ENCODE measurements at places on chromosomes 4 and X.

- no peak for DNase-seq
These were observed 21.9 kb upstream of the SPON2 start for GRCh38 chr4:1194010-1194900.

DNA sequence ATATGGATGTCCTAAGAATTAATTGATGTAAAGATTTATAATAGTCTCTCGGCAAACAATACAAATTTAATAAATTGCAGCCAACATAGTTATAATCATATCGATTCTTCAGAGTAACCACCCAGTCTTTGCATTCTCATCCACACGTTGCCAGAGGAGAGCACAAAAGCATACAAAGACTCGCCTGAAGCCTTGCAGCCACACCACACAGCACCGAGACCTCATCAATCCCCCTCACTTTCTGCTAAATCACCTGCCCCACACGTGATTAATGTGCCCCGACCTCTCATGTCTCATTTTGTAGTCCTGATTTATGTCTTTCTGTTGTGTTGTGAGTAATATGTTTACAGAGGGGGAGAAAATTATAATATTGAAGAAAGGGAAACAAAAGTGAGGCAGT lies 510.4 kb downstream of the TRIML1 start:
- no peak for DNase-seq

GRCh38 chrX:70479922-70480659 lies 35.5 kb downstream of the DLG3 start:
- no peak for DNase-seq

DNA sequence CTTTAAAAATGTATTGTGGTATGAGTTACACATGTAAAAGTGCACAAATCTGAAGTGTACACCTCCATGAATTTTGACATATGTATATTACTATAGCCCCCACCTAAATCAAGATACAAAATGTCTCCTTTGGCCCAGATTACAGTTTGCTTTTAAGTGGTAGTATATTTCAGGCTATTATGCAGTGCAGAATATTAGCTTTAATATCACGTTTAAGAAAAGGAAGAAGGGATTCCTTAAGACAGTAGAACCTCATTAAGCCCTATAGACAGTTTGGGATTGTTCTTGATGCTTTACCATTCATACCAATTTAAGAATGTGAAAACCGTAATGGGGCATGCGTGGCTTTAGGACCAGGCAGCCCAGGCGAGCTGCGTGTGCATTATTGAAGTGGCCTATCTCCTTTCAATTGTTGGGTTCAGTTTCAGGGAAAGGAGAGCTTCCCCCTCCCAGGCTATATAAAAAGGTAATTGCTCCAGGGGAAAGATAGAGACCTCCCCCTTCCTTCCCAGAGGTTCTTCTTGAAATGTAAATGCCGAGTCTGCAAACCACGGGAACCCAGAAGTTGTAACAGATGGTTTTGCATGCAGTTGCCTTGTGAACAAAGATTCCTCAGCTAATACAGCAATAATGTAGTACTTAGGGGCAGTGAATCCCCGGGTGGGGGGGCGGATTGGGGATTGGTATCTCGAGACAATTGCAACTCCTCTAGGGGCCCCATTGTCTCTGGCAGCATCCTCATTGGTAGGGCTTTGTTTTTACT lies 106.1 kb downstream of the UCHL1 start:
- no peak for DNase-seq

DNA sequence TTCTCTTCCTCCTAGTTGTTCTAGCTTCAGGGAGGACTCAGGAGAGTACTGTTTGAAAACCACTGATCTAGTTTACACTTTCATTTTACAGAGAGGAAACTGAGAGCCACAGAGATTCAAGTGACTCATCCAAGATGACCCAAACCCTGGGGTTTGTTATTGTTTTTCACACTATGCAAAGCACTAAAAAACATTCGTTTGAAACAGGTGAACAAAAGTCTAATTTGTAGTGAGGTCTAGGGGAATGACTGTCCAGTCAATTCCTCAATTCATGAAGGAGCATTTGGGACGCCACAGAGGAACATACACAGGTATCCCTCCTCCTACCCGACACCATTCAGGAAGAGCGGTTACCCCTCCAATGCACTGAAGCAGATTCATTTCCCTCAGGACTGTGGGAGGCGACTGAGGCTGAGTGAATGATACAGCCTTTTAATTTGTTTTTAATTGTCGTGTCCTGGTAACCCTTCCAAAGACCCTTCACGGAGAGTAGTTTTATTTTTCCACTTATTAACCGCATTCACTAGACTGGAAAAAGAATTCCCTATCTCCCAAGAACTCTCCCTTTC lies 30.3 kb downstream of the TLR10 start:
- DNase-seq = no peak

DNA sequence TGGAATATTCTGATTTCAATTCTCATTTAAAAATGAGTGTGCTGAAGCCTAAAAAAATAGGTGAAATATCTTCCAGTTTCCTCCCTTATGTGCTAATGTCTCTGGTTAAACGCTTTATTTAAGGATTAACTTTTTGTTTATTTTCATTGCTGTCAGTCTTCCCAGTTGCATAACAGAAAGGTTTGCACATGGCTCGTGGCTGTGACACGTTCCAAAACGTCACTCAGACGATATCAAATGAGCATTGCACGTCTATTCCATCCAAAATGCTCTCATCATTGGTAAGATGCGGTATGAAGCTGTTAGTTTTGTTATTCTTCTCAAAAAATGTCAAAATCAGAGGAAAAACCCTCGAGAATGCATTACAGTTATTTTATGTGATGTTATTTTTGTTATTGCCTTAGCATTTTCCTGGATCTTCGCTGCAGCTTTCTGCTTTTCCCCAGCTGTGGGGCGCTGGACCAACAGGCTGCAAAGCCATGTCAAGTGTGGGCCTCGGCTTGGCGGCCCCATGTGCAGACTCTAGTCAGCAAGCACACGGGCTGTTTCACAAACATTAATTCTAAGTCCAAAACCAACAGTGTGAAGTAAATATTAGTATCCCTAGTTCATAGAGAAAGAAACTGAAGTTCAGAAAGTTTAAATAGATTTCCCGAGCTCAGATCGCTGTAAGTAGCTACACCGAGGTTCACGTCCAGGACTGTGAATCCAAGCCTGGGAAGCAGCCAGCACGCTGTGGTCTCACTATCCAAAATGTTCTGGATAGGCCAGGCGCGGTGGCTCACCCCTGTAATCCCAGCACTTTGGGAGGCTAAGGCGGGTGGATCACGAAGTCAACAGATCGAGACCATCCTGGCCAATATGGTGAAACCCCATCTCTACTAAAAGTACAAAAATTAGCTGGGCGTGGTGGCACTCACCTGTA lies 793.4 kb upstream of the FRG1 start:
- no peak for DNase-seq

GRCh38 chrX:11609109-11609508 lies 56.6 kb downstream of the ARHGAP6 start:
- DNase-seq = no peak

- DNase-seq = no peak
These were observed 17.1 kb upstream of the ARSF start for GRCh38 chrX:3024176-3024575.

GRCh38 chrX:638482-639131 lies 8.0 kb downstream of the SHOX start:
- no peak for DNase-seq

GRCh38 chrX:140504371-140505324 lies at the start of gene SOX3:
Gene SOX3 (minus strand): TSS chrX:140505069. CDS start chrX:140505060, 9 bp downstream.
- DNase-seq = no peak

GRCh38 chrX:17459661-17460060 lies 84.7 kb downstream of the NHS start:
- DNase-seq = no peak

GRCh38 chr4:138104284-138104680 lies 137.9 kb downstream of the SLC7A11 start:
- DNase-seq = no peak

DNA sequence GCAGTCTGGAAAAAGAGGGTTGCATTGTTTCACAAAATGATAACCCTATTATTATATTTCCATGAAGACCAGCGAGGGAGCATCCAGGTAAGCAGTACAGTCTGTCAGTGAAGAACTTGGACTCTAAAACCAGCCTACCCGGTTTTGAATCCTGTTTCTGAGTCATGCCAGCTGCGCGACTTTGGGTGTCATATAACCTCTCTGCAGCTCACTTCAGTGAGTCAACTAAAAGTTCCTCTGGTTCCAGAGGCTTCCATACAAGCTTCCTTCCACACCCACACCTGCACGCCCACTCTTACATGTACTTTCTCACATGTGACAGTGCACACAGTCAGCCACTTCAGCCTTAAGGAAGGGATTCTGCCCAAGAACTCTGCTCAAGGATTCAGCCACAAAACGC lies 49.8 kb upstream of the PRPS2 start:
- DNase-seq = no peak

- no peak for DNase-seq
These were observed 182.2 kb upstream of the KIT start for GRCh38 chr4:54475546-54475945.

DNA sequence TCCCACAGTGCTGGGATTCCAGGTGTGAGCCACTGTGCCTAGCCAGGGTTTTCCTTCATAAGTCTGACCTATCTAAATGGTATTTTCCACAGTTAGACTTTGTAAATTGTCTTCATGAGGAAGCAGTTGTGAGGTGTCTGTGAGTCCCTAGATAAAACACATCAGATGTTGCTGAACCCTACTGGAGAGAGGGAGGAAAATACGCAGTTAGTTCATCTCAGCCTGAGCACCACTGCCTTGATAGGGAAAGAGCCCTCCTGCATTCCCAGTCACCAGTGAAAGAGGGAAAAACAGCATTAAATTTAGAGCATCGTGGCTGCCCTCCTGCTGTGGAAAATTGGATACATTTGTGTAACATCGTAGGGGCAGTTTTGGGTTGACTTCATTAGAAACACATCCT lies 31.7 kb upstream of the CLDN34 start:
- no peak for DNase-seq

DNA sequence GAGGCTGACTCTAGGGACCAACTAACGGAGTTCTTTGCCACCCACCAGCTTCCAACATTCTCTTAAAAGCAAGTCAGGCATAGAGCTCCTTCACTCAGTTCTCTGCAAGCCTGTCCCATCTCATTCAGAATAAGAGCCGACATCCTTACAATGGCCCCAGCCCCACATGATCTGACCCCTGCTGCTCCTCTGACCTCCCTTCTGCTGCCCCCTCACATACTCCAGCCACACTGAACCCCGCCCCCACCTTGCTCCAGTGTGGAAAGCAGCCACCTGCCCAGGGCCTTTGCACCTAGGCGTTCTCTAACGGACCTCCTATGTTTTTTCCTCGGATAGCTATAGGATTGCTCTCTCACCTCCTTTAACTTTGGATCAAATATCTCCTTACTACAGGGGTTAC lies 143.2 kb upstream of the ETNPPL start:
- no peak for DNase-seq

- DNase-seq = no peak
These were observed 28.0 kb upstream of the AMOT start for GRCh38 chrX:112868586-112868985.

- no peak for DNase-seq
These were observed 107.8 kb upstream of the GPC4 start for GRCh38 chrX:133523081-133523487.

DNA sequence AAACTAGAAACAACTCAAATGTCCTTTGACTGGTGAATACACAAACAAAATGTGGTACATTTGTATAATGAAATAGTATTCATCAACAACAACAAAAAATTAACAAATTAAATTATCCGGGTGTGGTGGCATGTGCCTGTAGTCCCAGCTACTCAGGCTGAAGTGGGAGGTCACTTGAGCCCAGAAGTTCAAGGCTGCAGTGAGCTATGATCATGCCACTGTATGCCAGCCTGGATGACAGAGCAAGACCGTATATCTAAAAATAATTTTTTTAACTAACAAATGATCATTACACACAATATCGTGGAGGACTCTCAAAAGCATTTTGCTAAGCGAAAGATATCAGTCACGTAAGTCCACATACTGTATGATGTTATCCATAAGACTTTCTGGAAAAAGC lies 71.6 kb upstream of the SORBS2 start:
- DNase-seq = no peak

DNA sequence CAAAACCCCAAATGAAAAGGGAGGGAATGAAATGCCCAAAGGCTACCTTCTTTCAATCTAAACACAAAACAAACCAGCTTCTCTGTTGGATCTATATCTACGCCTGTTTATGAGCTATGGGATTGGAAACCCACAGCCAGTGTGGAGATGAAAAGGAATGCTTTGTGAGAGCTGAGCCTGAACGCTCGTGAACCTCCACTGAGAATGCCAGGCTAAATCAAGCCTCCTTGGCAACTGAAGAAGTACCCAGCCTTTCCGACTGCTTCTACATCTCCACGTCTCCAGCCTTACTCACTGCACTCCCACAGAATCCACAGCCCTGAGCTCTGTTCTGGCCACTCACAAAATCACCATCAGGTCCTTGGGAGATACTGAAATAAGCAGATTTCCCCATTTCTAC lies 31.8 kb downstream of the PROM1 start:
- DNase-seq = no peak

- no peak for DNase-seq
These were observed 383.1 kb upstream of the LCORL start for GRCh38 chr4:18404642-18405041.

DNA sequence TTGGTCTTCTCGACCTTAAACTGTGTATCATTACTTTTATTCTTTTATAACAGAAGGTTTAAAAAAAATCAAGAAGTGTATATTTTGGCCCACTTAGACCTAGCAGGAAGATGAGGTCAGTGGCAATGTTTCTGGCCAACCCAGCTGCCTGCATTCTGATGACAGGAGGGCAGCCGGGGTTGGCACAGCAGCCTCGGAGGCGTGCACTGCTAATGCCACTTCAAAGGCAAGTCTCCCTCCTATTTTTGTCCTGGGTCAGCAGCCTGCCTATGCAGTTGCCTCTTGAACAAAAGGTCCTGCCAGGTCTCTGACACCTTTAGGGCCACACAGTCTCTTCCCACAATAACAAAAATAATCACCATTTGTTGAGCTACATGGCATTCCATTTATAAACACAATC lies 89.4 kb upstream of the MYOZ2 start:
- no peak for DNase-seq

DNA sequence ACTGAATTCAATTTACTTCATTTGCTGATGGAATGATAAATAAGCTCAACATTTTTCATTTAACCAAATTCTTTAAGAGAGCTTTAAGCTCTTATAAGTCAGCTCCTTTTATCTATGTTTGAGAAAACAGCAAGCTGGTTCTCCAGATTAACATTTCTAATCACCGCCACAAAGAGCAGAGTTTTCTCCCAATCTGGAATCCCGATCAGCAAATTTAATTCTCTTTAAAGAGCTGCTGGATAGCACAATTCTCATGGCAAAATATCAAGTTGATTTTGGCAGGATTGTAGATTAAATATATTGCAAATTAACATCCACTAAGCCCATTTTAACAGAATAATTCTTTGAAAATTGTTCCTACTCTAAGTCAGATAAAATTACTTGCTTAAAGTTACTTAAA lies 48.8 kb downstream of the RPS6KA3 start:
- DNase-seq = no peak

DNA sequence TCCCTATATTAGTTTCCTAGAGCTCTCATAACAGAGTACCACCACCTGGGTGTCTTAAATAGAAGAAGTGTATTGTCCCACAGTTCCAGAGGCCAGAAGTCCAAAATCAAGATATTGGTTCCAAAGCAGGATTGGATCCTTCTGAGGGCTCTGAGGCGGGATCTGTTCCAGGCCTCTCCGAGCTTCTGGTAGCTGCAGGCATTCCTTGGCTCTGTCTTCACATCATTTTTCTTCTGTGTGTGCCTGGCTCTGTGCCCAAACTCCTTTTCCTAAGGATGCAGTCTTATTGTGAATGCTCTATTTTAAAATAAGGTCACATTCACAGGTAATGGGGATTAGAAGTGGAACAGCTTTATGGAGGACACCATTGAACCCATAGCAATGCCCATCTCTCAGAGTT lies 253.7 kb upstream of the TAPT1 start:
- no peak for DNase-seq
